ENCODE measurements at places on chromosomes 2 and 18.

- DNase-seq: peak; percentile 22
Observed at GRCh38 chr2:196274387-196274809, 103.0 kb upstream of the STK17B start.

- DNase-seq: no peak
Observed at GRCh38 chr2:15145919-15146318, 415.2 kb downstream of the NBAS start.

DNA sequence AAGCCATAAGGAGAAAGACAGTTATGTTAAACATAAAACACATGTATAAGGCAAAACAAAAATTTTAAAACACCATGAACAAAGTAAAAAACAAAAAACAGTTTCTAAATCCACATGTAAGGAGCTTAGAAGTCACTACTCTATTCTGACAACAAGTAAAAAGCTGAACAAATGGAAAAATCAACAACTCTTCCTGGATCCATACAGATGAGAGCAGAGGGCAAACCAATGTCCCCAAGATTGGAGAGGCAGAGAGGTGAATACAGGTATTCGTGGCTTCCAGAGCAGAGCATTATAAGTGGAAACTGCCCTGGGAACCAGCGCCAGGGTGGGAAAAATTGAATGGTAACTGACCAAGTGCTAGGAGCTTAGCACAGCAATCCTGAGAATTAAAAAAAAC is 93.5 kb downstream of the SPIRE1 start:
- no peak for DNase-seq

DNA sequence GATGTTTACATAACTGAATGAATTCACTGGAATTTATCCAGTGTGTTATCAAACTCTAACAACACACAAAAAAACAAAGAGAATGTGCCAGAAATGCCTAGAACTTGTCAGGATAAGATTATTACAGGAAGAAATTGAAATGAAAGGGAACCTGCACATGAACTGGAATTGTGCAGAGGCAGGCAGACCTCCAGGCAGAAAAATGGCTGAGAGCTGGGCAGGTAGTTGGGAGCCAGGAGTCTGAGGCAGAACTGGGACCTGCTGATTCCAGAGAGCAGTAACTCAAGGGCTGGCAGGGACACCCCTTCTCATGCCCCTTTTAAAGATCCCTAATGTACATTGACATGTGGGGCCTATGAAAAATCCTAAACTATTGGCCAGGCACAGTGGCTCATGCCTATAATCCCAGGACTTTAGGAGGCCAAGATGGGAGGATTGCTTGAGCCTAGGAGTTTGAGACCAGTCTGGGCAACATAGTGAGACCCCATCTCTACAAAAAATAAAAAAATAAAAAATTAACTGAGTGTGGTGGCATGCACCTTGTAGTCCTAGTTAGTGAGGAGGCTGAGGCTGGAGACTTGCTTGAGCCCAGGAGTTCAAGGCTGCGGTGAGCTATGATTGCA is 674 bp upstream of the SP110 start:
- no peak for DNase-seq

- DNase-seq: peak; percentile 97
Observed at GRCh38 chr18:3596637-3597384, 146.8 kb downstream of the TGIF1 start.

- DNase-seq: no peak
Observed at GRCh38 chr2:98394595-98395153, 48.4 kb downstream of the CNGA3 start.

- no peak for DNase-seq
Observed at GRCh38 chr2:238345297-238345968, 25.1 kb downstream of the TRAF3IP1 start.

DNA sequence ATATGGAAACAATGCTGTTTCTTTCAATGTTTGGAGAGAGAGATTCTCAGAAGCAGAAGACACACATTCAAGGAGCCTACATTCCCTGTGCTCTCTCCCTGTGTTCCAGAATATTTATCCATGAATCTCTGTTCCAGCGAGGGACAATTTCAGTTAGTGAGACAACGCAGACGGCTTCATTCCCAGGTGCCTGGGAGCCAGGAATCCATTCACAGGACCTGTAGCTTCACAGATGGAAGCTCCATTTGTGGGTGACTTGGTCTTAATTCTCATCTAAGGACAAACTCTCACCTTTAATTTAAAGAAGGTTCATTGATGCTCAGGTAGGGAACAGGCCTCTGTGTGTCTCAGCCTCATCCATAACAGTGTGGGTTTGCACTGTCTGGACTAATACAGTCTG is 1156.6 kb downstream of the RPIA start:
- DNase-seq: no peak

DNA sequence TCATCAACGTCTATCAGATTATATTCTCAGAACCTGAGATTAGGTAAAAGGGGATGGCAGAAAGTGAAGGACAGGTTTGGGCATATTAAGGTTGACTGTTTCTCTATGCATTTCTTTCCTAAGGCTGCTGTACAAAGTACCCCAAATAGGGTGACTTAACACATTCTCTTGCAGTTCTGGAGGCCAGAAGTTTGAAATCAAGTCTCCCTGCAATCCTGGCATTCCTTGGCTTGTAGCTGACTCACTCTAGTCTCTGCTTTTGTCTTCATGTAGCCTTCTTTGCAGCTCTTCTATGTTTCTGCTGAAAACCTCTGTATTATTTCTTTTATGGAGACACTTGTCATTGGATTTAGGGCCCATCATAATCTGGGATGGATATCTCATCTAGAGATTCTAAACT is 364.3 kb downstream of the PLCL1 start:
- no peak for DNase-seq

DNA sequence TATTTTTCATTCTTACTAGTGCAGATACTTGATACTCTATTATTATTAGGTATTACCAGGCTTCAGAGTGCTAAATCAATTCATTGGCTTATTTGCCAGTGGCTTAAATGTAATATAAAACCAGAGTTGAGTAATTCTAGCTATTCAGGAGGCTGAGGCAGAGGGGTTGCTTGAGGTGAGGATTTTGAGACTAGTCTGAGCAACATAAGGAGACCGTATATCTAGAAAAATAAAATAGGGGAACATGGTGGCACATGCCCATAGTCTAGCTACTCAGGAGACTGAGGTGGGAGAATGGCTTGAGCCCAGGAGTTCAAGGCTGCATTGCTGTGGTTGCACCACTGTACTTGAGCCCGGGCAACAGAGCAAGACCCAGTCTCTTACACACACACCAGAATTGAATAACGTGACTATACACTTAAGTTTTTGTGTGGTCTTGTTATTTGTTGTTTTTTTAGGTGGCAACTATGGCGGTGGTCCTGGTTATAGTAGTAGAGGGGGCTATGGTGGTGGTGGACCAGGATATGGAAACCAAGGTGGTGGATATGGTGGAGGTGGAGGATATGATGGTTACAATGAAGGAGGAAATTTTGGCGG is 4.8 kb downstream of the HNRNPA3 start:
- DNase-seq: no peak

DNA sequence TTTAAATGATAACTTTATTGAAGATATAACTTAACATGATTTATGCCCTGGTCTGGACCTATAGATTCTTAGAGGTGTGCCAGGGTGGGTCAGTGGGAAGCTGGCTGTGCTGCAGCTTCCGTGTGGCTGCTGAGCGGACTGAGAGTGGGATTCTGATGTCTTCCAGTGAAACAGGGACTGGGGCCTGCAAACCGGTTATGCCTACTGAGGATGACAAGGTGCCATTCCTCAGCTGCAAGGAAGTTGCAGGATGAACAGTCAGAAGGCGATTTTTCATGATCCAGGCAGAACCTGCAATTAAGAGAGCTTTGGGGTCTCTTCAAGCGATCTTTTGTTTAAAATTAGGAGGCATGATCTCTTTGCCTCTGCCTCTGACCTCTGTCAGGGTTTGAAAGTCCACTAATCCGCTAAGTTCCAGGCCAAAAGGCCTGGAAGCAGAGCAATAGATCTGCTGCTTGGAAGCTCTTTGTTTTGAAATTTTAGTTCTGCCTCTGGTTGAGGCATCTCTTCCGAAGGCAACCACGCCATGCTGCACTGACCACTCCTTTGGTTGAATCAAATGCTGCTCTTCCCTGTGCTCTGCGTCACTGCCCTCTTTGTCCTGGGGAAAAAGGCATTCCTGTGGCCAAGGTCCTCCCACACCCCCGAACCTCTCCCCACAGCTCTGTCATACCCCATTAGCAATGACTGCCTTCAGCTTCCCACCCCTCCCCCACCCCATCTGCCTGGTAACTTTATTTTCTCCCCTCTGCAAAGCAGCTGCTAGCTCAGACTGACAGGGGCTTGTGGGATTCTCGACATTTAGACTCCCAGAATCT is 2.0 kb downstream of the TMEM169 start:
- DNase-seq: no peak

- no peak for DNase-seq
Observed at GRCh38 chr2:105761931-105762515, 17.3 kb downstream of the NCK2 start.

DNA sequence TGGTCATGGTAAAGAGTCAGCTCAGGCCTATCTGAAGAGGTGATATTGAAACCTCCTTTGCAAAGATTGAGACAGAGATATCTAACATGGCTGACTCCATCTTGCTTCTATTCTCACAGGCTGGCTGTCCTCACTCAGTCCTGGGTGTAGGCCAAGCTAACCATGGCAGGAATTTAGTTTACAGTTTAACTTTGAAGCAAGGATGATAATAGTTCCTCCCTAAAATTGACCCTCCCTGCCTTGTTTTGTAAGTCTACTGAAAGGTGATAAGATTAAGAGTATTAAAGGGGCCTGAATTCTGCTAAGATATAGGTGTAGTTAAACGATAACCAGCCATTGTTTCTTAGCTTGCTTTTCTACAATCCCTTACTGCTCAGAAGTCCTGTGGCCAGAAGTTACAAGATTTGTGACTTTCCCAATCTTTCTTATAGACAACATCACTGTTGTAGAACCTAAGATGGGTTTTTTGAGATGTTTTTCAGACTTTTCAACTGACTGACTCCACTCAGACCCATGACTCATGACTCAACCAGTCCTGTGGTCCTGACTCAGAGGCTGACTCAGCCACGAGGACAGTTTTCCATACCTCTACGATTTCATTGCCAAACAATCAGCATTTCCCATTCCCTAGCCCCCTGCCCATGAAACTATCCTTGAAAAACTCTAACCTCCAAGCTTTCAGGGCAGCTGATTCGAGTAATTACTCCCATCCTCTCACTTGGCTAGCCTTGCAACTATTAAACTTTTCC is 195.7 kb upstream of the SESTD1 start:
- peak; percentile 46 for DNase-seq

- no peak for DNase-seq
Observed at GRCh38 chr2:169237939-169238338, 124.4 kb downstream of the LRP2 start.

- no peak for DNase-seq
Observed at GRCh38 chr2:535222-535621, 142.0 kb downstream of the TMEM18 start.

DNA sequence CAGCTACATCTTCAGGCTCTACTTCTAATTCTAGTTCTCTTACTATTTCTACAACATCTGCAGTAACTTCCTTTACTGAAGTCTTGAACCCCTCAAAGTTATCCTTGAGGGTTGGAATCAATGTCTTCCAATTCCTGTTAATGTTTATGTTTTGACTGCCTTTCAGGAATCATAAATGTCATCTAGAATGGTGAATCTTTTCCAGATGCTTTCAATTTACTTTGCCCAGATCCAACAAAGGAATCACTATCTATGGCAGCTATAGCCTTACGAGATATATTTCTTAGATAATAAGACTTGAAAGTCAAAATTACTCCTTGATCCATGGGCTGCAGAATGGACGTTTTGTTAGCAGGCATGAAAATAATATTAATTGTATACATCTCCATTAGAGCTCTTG is 123.9 kb downstream of the PDE1A start:
- no peak for DNase-seq

GRCh38 chr2:114006460-114006859 is 116.6 kb downstream of the ACTR3 start:
- no peak for DNase-seq

DNA sequence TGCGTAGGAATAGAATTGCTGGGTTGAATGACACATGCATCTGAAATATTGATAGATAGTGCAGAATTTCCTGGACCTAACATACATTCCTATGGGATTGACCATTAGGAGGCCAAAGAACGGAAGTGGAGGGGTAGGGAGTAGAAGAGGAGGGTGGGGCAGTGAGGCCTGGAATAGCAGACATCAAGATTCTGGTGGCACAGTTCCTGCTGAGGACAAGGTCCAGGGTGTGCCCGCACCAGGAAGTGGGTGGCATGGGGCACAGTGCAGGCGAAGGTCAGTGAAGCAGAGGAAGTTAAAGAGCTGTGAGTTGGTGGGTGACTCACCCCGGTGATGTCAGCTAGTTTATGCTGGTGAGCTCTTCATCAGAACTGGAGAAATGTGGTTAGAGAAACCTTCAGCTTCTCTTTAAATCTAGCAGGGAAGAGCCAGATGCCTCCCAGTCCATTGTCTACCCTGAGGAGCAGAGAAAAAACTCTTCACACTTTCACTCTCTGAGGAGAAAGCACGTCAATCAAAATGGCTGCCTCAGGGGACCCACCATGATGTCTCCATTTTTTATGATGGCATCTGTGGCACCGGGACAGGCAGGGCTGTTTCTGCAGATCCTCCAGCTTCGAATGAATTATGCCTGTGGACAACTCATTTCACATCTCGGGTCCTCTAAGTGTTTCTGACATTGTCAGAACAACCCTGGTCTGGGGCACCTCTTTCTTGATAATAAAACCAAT is 55.9 kb upstream of the CTLA4 start:
- DNase-seq: peak; percentile 61

- no peak for DNase-seq
Observed at GRCh38 chr2:147173189-147173581, 671.6 kb upstream of the ACVR2A start.

All from OCI-M1 (cell line).